ENCODE measurements at places on chromosomes 3 and 15.

- DNase-seq, result peak; percentile 11
Measured at GRCh38 chr15:70026991-70027390, 70.7 kb downstream of the TLE3 start.

- no peak for DNase-seq
Measured at GRCh38 chr15:79641841-79642240, 209.7 kb downstream of the MINAR1 start.

GRCh38 chr3:81245043-81245442 is 516.4 kb downstream of the GBE1 start:
- no peak for DNase-seq

- DNase-seq, result peak; percentile 18
Measured at GRCh38 chr3:48403533-48404439, 26.1 kb downstream of the PLXNB1 start.

GRCh38 chr15:64247906-64248541 is 85.2 kb upstream of the PPIB start:
- DNase-seq, result no peak

DNA sequence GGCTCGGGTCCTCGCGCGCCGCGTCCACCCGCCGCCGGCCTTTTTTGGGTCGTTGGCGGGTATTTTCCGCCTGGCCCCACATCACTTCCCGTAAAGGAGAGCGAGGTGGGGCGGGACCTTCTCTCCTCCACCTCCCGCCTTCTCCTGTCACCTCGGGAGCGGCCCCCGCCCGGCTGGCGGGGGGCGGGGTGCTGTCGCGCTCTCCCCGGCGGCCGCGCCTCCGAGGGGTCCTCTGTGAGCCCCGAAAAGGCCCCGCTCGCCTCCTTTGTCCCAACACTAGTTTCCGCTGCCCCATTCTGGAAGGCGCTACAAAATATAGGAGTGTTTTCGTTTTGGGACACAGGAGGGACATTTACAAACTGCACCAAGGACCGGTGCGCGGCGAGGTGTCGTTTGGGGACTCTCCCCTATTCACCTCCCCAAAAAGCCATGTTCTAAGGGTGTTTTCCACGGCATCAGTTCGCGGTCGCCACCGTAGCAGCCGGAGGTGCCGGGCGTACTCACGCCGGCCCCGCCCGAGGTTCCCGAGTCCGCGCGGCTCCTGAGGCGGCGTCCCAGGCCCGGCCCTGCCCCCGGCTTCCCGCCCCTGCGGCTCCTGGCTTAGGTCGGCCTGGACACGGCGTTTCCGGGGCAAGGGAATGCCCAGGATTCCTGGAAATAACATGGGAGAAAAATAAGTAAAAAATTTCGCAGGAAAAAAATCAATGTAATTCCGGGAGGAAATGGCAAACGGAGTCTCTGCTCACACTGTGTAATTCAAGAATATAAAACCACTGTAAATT is at the start of gene RAB27A:
Gene RAB27A, minus strand, starts transcription at position 68 of the 782 bp plus-strand sequence. CDS start 54,879 bp downstream, outside the sequence.
- DNase-seq, result peak; percentile 87

GRCh38 chr3:24472358-24472757 is 22.3 kb downstream of the THRB start:
- DNase-seq, result no peak

DNA sequence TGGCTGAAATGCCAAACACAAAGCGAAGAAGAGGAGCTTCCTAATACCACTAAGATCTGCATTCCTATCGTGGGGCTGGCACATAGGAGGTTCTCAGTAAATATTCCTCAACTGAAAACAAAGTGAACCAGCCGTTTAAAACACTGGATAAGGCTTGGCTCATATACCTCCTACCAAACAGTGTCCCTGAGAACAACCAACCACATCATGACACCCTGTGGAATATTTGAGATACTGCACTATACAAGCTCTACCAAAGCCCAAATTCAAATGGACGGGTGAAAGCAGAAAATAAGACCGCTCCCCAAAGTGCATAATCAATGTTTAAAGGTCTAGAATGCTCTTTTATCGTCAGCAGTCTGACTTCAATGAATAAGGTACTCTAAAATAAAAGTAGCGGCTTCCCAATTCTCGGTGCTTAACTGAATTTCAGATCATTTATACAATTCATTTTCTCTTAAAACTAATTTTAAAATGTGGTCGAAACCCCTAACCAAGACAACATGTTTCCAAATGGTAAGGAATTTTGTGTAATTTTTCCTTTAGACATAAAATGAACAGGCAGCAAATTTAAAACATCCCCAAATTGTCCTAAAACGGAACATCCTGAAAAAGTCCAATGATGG is 425.8 kb downstream of the ERC2 start:
- no peak for DNase-seq

- DNase-seq, result no peak
Measured at GRCh38 chr15:41256577-41257038, 25.5 kb downstream of the CHP1 start.

GRCh38 chr15:57583282-57583681 is 8.4 kb upstream of the MYZAP start:
- no peak for DNase-seq

GRCh38 chr15:27933562-27933961 is 165.6 kb downstream of the OCA2 start:
- DNase-seq, result no peak

DNA sequence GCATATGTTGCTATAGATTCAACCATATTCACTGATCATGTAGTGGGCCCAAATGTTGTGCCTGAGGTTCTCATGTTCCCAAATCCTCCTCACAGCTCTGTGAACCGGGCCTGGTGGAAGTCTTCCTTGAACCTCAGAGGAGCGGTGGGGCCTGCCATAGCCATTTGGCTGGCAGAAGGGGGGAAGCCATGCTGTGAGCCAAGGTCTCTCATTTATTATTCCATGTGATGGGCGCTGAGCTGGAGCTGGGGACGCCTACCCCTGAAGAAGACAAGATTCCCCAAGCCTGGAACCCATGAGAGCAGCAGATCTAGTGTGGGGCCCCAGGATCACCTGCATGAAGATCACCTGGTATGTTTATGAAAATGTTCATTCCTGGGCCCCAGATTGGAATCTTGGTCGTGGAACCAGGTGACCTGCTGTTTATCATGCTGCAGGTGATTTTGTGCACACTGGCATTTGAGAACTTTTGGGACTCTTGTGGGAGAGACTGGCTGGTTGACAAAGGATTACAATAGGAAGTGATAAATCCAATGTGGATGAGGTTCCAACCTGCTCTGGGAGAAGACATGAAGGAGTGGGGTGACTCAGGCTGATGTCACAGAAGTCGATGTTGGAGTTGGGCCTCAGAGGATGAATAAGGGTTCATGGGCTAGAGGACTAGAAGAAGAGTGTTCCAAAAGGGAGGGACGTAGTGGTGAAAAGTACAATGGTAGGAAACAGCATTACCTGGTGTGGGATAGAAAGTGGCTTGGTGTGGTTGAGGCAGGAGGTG is 102.1 kb downstream of the ASB7 start:
- no peak for DNase-seq

- DNase-seq, result no peak
Measured at GRCh38 chr3:170740726-170741591, 129.0 kb downstream of the RPL22L1 start.

DNA sequence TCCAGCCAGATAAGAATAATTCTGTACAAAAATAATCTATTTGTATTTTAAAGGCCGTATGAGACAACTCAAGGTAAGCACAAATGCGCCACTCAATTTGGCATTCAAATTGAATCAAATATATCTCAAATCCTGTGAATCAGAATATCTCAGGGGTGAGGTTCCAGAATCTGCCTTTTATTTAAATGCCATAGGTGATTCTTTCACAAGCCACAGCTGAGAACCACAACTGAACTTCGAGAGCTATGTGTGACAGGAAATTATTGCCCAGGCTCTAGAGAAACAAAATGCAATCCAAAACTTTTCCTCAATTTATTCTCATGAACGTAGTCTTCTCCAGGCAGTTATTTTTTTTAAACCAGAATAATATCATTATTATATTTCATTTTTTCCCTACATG is 11.9 kb downstream of the ATP8B4 start:
- no peak for DNase-seq

DNA sequence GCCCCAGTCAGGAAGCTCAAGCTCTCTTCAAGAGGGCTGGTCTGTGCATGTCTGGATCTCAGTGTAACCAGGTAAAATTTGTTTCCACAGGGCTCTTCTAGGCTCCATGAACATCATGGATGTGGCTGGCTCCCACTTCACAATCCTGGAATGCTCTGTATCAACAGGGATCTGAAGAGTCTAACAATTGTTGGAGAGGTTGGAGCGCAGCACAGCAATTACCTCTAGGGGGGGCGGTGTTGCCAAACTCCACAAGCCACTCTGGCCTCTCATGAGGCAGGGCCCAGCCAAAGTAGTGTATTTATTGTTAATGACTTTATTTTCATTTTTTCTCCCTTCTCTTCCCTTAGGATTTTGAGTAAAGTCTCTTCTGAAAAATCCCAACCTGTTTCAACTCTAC is 6.1 kb upstream of the EIF2B5 start:
- peak; percentile 43 for DNase-seq

DNA sequence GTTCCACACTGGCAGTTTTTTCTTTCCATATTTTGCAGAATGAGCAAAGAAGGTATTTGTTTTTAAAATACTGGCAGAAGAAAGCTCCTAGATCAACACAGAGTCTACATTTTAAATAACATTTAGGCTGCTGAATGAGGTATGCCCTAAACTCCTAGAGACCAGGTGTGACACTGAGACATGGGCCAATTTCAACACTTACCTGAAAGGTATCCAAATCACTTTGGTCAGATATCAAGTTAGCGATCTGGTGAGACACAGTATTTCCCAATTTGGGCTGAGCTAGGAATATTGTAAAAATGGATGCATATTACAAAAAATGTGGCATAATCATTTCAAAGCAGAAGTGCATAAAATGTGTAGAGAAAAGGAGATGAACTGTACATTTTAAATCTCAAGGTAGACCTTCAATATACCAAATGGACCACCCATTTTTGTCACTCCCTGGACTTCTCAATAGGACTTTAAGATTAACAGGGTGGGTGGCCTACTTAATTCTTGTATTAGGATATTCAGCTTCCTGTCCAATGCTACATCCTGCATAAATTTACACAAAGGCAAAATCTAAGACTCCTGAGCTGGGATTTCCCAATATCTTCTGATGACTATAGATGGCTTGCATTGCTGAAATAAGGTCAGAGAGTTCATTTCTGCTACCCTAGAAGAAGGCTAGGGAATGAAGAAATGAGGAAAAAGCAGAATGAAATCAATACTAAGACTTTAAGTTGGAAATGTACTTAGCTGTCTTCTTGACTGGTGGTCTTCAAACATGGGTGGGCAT is 487.8 kb downstream of the FOXP1 start:
- DNase-seq, result no peak

DNA sequence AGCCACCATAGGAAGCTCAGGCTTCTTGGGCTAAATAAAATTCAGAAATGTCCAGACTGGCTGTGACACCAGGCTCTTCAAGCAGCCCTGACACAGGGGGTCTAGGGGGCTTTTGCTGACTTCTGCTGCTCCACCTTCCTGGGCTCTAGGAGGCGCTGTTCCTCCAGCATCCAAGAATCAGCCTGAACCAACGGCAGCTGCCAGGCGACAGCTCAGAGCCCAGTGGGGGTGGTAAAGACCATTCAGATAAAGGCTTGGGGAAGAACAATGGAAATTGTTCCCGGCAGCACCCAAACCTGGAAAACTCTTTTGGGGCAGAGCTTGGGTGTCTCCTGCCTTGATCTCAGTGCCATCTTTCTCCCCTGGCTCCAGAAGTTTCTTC is 21.6 kb upstream of the PSTPIP1 start:
- peak; percentile 78 for DNase-seq

- no peak for DNase-seq
Measured at GRCh38 chr15:34116620-34117019, 14.7 kb downstream of the PGBD4 start.

DNA sequence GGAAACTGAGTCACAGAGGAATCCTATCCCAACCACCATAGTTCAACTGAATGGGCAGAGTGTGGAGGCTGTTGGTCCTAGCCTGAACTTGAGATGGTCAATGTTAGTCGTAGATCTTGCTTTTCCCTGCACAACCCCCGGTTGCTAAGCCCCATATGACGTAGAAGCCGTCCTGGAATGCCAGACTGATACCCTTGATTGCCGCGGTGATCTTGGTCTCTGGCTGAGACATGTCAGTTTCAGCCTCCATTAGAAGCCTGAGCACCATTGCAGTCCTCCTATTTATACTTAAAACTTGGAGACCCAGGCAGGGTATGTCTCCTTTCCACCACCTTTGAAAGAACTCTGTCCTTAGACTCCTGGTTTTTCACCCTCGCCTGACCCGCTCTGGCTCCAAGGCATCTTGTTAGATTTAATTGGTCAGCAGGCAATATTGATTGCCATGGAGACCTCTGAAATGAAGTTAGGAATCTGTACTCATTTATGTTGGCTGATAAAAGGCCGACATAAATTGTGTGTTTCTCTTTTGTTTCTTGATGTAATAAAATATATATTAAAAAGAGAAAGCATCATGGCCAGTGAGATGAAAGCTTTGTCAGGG is 53.4 kb downstream of the RPLP1 start:
- no peak for DNase-seq

All from activated naive CD4-positive, alpha-beta T cell treated with anti-CD3 and anti-CD28 coated beads, Interleukin-2, amount 10 ng/mL, durations not matched to agents 7 days and 5 days (primary cell).